ENCODE measurements at places on chromosomes 2 and 18. TPM values are rescaled to one million over a fixed set of nuclear protein-coding genes. Genes with fewer than 3 reads are reported as not detected.

Gene SLC19A3
- 1.0 TPM for total RNA-seq

Gene ERICH2
- not detected for total RNA-seq

Gene COL4A4
- total RNA-seq: 0.91 TPM

Gene SLC4A5
- total RNA-seq: 0.48 TPM

Gene TCF23
- not detected for total RNA-seq

Gene GCG
- not detected for total RNA-seq

All from epithelial cell of alveolus of lung (primary cell).